ENCODE measurements at places on chromosomes 12 and 14.

DNA sequence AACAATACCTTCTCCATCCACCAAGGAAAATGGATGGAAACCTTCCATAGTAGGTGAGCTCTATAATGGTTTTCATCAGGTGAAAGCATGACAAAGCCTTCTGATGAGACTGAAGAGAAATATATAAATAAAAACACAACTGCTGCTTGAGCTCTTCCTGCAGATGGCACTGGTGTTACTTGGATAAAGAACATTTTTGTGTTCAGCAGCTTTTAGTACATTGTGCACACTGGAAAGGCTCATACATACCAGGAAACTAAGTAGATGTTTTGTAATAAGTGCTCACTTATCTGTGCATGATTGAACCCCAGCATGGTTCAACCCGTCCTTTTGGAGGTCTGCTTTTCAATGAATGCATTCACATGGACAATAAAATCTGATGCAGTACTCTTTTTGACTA is 357.3 kb upstream of the MIS18BP1 start:
- no peak for DNase-seq

GRCh38 chr14:37247791-37248461 is 50.2 kb downstream of the MIPOL1 start:
- DNase-seq: no peak

GRCh38 chr12:16785953-16786352 is 180.0 kb upstream of the LMO3 start:
- no peak for DNase-seq

DNA sequence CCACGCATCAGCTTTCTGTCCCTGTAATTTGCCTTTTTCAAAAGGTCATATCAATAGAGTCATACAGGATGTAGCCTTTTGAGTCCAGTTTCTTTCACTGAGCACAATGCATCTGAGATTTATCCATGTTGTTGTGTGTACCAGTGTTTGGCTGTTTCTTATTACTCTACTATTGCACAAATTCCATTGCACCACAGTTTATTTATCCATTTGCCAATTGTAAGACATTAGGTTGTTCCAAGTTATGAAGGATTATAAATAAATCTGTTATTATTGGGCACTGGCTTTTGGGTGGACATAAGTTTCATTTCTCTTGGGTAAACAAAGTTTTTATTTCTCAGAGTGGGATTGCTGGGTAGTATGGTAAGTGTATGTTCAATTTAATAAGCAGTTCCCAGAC is 68.3 kb upstream of the TBPL2 start:
- DNase-seq: no peak

GRCh38 chr14:69694730-69695281 is 72.1 kb upstream of the SRSF5 start:
- no peak for DNase-seq

DNA sequence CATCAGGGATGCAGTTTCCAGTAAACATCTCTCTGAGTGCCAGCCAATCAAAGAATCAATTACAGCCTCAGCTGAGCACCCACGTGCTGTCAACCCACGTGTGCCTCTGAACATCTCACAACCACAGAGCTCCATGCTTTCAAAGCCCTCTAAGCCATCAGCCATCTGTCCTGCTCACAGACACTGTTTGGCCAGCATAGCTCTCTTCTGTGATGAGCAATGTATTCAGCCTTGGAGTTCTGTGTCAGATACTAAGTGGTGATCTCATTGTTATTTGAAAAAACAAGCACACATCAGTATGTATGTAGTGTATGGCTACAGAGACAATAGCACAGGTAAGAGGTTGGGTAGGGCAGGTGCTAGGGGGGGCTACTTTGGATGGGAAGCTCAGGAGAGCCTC is 94.3 kb downstream of the RGS6 start:
- no peak for DNase-seq

GRCh38 chr14:105856676-105857219 is 330.4 kb downstream of the TMEM121 start:
- DNase-seq: no peak

DNA sequence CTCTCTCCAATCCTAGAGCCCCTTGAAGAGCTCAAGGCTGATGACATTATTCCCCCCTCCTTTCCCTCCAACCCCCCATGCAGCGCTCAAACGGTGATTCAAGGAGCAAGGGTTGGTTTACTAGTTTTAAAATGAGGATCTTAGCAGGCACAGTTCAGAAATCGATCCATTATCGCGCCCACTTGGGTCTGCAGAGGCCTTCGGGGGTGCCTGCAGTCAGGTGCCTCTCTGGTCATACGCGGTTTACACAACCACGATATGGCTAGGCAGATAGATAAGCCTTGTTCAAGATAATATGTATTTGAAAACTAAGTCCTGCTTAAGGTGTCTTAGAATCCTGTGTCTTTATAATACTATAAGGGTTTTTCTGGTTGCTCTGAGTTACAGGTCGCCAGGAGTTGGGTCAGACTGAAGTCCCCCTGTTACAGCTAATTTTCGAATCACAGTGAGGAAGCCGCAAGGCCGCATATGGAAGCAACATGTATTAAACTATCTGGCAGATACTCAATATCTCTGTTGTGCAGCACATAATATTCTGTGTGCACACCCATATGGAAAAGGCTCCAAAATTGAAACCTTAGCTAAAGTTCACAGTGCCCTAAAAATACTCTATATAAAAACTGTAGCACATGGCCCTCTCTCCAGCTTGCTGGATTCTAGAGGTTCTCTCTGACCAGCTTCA is 10.0 kb downstream of the BHLHE41 start:
- DNase-seq: no peak

DNA sequence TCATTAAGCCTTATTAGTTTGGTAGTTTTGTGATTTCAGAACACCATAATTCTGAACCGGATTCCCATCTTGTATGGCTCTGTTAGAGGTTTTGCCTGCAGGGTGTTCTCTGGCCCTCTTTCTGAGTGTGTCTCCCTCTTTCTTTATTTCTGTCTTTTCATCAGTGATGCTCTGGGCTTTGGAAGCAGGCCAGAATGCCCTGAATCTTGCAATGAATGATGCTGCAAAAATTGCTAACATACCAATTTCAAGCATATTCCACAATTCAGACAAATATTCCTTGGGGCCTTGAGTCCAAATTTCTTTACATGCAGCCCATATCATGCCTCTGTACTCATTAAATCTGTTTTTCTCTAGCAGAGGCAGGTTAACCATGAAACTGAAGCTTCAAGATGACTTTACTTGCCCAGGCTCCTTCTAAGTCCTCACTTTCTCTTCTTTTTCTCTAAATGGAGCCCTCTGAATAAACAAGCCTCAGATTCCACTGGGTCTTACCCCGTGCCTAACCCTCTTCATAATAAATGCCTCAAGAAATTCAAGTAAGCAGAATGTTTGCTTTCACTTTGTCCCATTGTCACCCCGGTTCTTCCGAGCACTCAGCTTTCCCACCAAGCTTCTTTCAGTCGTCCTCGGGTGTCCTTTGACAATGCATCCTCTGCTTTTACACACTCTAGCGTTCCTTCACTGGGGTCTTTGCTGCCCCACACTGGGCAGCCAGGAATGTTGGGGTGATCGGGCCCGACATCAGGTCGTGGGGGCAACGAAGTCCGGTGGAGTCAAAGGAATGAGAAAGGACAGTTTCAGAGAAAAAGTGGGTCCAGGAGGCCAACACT is 78.8 kb upstream of the SLC38A4 start:
- DNase-seq: no peak

- DNase-seq: no peak
These were observed 44.9 kb downstream of the CHST11 start for GRCh38 chr12:104501660-104502059.

- DNase-seq: no peak
These were observed 1278.1 kb downstream of the AACS start for GRCh38 chr12:126343321-126343720.

- no peak for DNase-seq
These were observed 5.6 kb downstream of the MIS18BP1 start for GRCh38 chr14:45247427-45247826.

- DNase-seq: no peak
These were observed 208.8 kb upstream of the LRFN5 start for GRCh38 chr14:41397926-41398325.

All from osteocyte (in vitro differentiated cells).